ENCODE measurements at places on chromosomes 4 and X.

GRCh38 chr4:137531168-137531985 is 917 bp downstream of the PCDH18 start:
- DNase-seq: peak; percentile 68

- DNase-seq: no peak
These were observed 60.5 kb upstream of the TSPAN7 start for GRCh38 chrX:38500866-38501265.

DNA sequence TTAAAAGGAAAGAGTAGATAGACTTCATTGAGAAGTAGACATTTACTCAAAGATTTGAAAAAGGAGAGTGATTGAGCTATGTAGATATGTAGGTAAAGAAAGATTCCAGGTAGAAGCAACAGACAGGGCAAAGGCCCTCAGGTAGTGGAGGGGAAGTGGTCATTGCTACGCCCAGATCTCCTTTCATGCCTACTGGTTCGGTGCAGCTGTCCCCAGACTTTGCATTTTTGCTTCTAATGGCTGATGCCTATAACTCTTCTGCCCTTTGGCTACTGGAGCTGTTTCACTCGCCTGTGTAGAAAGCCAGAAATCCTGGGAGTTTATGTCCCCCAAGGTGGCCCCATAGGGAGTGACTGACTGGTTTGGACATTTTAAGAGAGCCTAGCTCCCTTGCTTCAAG is 16.9 kb upstream of the ARMCX2 start:
- no peak for DNase-seq

DNA sequence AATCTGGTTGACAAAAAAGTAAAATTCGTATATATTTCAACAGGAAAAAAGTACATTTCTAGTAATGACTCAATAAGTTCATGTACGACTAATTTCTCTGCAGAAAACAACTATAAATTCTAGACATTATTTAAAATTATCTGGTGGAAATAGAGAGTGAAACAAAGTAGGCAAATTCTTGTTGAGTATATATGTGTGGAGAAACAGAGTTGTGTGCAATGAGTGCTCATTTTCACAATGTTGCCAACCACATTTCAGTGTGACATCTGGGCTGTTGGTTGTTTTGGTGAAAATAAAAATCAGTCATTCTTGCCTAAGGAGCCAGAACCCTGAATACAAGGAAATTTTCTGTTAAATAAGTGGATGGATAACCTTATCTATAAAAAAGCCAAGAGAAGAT is 372.0 kb upstream of the NDST4 start:
- DNase-seq: no peak

GRCh38 chrX:153906126-153906917 is 1.8 kb downstream of the AVPR2 start:
- DNase-seq: no peak

Data from AG10803 (cell line).